K562 (cell line): ENCODE measurements at places on chromosomes 12 and 14. TPM values are rescaled to one million over a fixed set of nuclear protein-coding genes. Genes with fewer than 3 reads are reported as not detected.

Gene KLHDC2
- total RNA-seq: 19.3 and 20.5 TPM in 2 replicates

Gene KRT72
- 0.09 TPM in 1 of 2 replicates, not detected in the other for total RNA-seq

Gene PMCH
- not detected in 2 replicates for total RNA-seq

Gene SSPN
- total RNA-seq: 0.40 TPM in 1 of 2 replicates, not detected in the other

Gene SLC5A8
- not detected in 2 replicates for total RNA-seq

Gene LYZ
- 31.9 and 32.0 TPM in 2 replicates for total RNA-seq

Gene AKAP5
- total RNA-seq: 0.35 and 0.40 TPM in 2 replicates

Gene CCDC38
- total RNA-seq: not detected in 2 replicates

GRCh38 chr14:70807898-70808415 is 1.4 kb downstream of the MAP3K9 start:
- H3K36me3 ChIP-seq: no peaks in the 10 kb centered on the region
- H3K4me3 ChIP-seq: no peak overlapping the region
- H3K27me3 ChIP-seq: no peaks in the 10 kb centered on the region
- DNase-seq: no peak
- no peak overlapping the region for H3K27ac ChIP-seq

- H3K27me3 ChIP-seq: no peaks in the 10 kb centered on the region
- no peak overlapping the region for H3K4me3 ChIP-seq
- no peak for DNase-seq
- H3K27ac ChIP-seq: no peak overlapping the region
- no peaks in the 10 kb centered on the region for H3K36me3 ChIP-seq
- H3K4me1 ChIP-seq: no peaks in the 10 kb centered on the region
Observed at GRCh38 chr12:18443768-18444437, 182.6 kb downstream of the PIK3C2G start.

DNA sequence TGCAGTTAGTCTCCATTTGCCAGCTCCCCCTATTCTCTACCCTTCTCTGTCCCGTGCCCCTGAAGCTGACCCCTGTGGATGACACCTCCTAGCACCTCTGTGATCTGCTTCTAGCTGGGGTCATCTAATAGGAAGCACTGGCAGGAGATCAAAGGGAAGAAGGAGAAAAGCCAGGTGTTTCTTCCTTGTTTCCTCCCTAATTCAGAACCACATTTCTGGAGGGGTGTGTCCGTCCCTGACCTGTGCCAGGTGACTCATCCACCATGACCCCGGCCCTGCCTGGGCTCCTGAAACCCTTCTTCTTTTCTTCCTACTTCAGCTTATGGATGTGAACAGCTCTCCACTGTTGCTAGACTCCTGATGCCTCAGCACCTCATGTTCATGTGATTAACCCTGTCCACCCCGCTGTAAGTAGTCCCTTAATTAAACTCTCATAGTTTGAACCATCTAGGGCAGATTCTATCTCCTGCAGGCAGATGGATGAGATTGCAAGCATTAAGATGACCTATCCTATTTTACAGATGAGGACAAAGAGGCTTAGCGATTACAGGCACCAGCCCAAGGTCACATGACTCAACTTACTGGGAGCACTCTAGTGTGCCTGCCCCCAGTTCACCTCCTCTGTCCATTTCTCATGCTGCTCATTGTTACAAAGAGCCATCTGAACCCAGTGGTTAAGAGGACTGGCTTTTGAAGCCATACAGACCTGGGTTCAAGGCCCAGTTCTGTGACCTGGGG is 770.5 kb downstream of the MED13L start:
- no peaks in the 10 kb centered on the region for H3K4me1 ChIP-seq
- no peak for DNase-seq
- no peak overlapping the region for H3K4me3 ChIP-seq
- H3K27me3 ChIP-seq: no peaks in the 10 kb centered on the region; the same call in 1 of the 2 replicates
- no peak overlapping the region for H3K27ac ChIP-seq

- H3K36me3 ChIP-seq: no peaks in the 10 kb centered on the region
- H3K4me1 ChIP-seq: no peaks in the 10 kb centered on the region
- no peak overlapping the region for H3K27ac ChIP-seq
- H3K4me3 ChIP-seq: no peak overlapping the region
Observed at GRCh38 chr14:105099778-105100177, 34.5 kb upstream of the GPR132 start.

DNA sequence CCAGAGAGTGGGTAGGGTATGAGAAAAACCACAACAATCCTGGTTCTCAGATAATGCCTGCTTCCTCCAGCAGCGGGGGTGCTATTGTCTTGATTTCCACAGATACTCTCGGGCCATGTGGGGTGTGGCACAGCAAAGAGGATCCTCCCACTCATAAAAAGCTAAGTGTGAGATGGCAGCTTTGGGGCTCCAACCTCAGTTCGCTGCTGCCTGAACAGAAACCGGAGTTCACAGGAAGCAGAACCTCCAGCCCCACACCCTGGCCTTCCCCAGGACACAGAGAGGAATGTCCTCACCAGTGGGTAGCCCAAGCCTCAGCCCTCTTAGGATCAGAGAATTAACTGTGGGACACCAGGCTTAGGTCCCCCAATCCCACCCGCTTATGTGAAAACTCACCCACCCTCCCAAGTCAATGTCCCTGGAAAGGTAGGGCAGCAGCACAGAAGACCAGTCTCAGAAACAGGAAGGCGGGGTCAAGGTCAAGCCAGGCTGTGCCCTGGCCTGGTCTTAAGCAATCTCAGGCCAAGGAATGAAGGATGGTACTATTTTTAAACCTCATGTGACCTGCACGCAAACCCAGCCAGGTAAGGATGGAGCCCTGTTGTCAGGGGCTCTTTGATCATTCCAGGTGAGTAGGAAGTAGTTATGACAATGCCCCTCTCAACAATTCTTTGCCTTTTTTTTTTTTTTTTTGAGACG is 9.0 kb downstream of the KCTD10 start:
- peak; percentile 30 for DNase-seq
- H3K36me3 ChIP-seq: peaks cover 38% of the 10 kb centered on the region; the same call in 2 of the 3 replicates
- H3K4me3 ChIP-seq: no peak overlapping the region
- H3K4me1 ChIP-seq: peaks cover 14% of the 10 kb centered on the region; the same call in 1 of the 2 replicates
- no peak overlapping the region for H3K27ac ChIP-seq

- H3K27me3 ChIP-seq: no peaks in the 10 kb centered on the region
- H3K27ac ChIP-seq: no peak overlapping the region
- H3K4me1 ChIP-seq: no peaks in the 10 kb centered on the region
Observed at GRCh38 chr12:42698213-42698612, 108.7 kb upstream of the PRICKLE1 start.

GRCh38 chr14:92635896-92636295 is 112.5 kb downstream of the LGMN start:
- H3K36me3 ChIP-seq: no peaks in the 10 kb centered on the region
- DNase-seq: no peak
- no peaks in the 10 kb centered on the region for H3K4me1 ChIP-seq
- no peak overlapping the region for H3K4me3 ChIP-seq
- no peak overlapping the region for H3K27ac ChIP-seq

GRCh38 chr12:6529291-6529737 is 5.0 kb upstream of the GAPDH start:
- no peak overlapping the region for H3K4me3 ChIP-seq
- peaks cover 24% of the 10 kb centered on the region for H3K4me1 ChIP-seq
- H3K27me3 ChIP-seq: no peaks in the 10 kb centered on the region
- DNase-seq: no peak

DNA sequence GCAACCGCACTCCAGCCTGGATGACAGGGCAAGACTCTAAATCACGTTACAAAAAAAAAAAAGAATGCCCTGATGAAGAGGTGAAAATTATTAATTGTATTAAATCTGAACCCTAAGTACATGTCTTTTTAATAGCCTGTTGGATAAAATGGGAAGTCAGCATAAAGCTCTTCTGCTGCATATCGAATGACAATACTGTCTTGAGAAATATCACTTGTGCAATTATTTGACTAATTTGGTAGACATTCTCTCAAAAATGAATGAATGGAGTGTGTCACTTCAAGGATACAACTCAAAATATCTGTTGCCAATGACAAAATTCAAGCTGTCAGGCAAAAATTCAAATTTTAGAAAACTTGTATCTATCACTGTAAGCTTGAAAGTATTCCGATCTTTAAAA is 38.9 kb downstream of the DNAI7 start:
- no peaks in the 10 kb centered on the region for H3K27me3 ChIP-seq
- no peak for DNase-seq
- no peak overlapping the region for H3K4me3 ChIP-seq
- no peak overlapping the region for H3K27ac ChIP-seq

DNA sequence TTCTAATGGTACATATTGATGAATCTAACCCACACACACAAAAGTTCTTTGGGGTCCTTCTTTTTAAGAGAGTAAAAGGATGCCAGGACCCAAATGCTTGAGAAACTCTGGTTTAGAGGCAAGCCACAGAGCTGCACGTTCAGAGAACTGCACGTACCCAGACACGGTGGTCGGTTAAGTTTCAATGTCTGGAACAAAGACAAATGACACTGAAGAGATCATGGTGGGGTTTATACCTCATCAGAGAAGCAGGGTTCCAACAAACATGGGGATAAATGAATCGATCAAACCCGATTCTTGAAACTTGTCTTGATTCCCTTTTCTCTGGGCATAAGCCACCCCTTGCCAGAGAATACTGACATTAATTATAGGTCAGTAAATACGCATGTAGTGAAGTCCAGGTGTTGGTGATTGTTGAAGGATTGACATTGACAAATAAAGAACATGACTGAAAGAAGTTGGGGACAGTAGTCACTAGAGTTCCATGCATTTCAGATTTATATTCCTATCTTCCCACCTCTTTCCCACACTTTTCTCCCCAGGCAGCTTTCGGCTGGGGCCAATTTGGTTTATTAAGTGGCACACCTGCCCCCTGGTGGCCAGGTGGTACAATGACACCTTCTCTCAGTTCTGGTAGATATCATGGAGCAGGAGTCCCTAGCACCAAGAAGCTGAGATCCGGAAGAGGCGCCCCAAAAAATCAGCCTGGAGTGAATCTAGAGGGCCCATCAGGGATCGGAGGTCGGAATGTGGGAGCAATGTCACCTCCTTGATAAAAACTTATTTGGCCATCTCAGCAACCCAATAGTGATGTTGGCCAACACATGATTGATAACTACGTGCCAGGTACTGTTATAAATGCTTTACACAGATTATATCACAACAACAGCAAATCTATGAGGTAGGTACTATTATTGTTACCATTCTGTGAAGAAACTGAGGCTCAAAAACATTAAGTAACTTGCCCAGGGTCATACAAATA is 17.8 kb upstream of the HDAC7 start:
- DNase-seq: peak; percentile 73
- H3K27ac ChIP-seq: no peak overlapping the region
- H3K4me3 ChIP-seq: no peak overlapping the region
- no peaks in the 10 kb centered on the region for H3K27me3 ChIP-seq
- peaks cover 34% of the 10 kb centered on the region for H3K4me1 ChIP-seq
- no peaks in the 10 kb centered on the region for H3K36me3 ChIP-seq

GRCh38 chr14:28785096-28785952 is 18.7 kb downstream of the FOXG1 start:
- no peak overlapping the region for H3K27ac ChIP-seq
- no peaks in the 10 kb centered on the region for H3K4me1 ChIP-seq
- no peaks in the 10 kb centered on the region for H3K36me3 ChIP-seq
- no peak overlapping the region for H3K4me3 ChIP-seq
- no peak for DNase-seq

DNA sequence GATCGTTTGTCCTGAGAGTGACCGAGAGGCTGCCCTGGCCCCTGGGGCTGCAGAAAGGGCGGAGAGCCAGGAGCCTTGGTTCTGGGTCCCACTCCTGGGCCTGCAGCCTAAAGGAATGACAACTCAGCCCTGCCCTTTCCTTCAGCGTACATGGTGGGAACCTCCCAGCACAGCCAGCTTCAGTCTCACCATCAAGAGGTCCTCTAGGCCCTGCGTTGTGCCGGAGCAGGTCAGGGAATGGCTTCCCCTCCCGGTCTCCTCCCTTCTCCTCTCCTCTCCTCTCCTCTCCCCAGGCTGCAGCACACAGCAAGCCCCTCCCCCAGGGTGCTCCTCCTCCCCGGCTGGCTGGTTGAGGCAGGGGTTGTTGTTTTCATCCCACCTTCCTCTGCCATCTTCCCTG is 44.6 kb upstream of the TUNAR start:
- no peaks in the 10 kb centered on the region for H3K4me1 ChIP-seq
- no peak overlapping the region for H3K4me3 ChIP-seq
- no peaks in the 10 kb centered on the region for H3K27me3 ChIP-seq
- no peak for DNase-seq
- H3K27ac ChIP-seq: no peak overlapping the region
